Esophagus muscularis mucosa (tissue), 4 donors: ENCODE measurements at places on chromosomes 5 and 9.

GRCh38 chr9:121821326-121821725, 169.9 kb downstream of the DAB2IP start:
- no peak for DNase-seq

GRCh38 chr5:174464504-174465165, 259.7 kb upstream of the MSX2 start:
- no peak for DNase-seq

DNA sequence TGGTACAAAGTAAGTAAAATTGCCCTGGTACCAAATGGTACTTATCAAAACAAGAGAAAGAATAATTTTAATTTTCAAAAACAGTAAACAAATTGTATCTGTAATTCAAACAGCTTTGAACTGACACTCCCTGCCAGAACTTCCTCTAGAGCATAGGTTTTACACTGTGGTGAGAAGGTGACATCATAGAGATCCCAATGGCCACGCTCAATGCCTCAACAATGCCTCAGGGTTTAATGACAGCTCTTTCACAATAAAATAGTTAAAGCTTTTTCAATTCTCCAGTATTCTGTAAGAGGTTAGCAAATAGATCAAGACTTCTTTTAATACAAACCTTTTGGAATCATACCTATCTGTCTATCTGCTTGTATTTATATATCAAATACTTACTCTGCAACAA, 437.1 kb downstream of the PRR16 start:
- DNase-seq: no peak

GRCh38 chr5:37837414-37838032, 2.3 kb downstream of the GDNF start:
- no peak for DNase-seq
